ENCODE measurements at places on chromosomes 7 and 10. TPM values are rescaled to one million over a fixed set of nuclear protein-coding genes. Genes with fewer than 3 reads are reported as not detected.
A peak's percentile ranks its signal among the peaks of the same experiment; 100 is the strongest.

DNA sequence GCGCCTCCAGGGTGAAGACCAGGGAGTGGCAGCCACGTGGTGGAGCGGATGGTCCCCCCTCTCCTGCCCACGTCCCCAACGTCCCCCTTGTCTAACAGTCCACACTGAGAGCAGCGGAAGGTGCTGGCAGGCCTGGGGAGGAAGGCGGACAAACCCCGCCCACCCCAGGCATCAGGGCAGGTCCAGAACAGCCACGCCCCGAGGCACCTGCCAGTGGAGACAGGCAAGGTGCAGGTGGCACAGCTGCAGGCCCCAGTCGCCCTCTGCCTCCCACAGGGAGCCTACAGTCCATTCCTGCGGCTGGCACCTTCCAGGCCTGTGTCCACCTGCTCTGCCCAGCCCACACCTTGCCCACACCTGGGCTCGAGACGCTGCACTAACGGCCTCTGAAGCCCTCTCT lies 24.9 kb downstream of the CYP2W1 start:
- no peak overlapping the region for H3K4me3 ChIP-seq
- H3K4me1 ChIP-seq, result no peaks in the 10 kb centered on the region

DNA sequence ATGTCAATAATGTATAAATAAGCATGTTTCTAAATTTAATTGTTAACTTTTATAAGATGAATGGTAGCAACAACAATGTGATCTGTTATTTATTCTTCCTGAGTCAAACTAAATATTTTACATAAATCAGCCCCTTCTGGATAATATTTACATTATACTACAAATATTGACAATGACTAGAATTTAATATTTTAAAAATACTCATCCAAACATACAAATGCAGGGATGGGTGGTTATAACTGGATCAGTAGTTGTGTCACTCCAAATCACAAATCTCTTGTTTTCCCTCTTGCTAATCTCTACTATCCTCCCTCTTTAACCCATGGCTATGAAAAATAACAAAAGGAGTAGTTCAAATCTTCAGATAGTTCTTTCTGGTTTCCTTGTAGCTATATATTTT lies 407.0 kb downstream of the HTR7 start:
- H3K36me3 ChIP-seq, result peaks cover 3% of the 10 kb centered on the region
- no peaks in the 10 kb centered on the region for H3K27me3 ChIP-seq
- DNase-seq, result no peak

DNA sequence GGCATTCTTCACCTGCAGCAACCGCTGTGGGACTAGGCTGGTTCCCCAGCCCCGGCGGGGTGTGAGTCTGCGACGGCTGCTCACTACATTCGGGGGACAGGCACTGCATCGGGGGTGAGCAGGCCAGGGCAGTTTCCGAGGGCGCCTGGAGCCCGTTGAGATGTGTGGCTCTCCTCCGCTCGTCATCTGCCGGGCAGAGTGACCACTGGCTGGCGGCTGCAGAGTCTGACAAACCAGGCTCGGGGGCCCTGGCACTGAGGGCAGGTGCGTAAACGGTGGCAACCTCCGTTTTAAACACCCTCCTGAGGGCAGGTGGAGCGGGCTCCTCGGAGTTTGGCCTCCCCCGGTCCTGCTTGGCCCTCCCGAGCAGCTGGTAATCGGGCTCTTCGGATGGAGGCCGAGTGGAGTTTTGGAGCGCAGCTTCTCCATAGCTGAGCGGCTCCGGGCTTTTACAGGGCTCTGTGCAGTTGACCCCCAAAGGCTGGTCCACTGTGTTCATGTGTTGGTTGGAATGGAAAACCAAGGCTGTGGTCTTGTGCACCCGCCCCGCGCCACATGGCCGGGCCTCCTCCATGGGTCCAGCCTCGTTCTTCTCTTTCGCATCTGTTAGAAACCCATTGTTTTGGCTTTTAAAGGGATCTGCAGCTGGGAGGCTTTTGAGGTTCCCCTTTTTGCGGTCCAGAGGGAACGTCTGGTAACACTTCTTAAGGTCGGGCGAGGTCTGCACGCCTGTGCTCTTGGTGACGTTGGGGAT lies 20.9 kb downstream of the INSYN2A start:
- DNase-seq, result no peak
- peaks cover 6% of the 10 kb centered on the region for H3K36me3 ChIP-seq
- no peak overlapping the region for H3K27ac ChIP-seq
- H3K27me3 ChIP-seq, result no peaks in the 10 kb centered on the region

DNA sequence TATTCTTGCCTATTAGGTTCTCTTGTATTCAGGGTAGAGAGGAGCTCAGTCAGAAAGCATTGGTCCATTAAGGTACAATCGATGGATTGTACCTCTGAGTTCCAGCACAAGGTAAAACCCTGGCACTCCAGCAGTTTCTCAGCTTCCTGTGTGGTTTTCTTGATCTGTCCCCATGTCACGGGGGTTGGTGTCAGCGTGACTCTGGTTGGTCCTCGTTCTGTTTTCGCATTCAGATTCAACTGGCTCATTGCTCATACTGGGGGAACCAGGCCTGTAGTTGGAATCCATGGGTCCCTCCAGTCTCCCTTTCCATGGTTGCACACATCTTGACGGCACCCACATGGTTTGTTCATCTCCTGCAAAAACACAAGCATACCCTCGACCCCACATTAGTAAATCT lies 32.7 kb upstream of the RASGEF1A start:
- H3K27ac ChIP-seq, result no peak overlapping the region
- no peak for DNase-seq
- peaks cover 72% of the 10 kb centered on the region for H3K27me3 ChIP-seq
- peaks cover 5% of the 10 kb centered on the region for H3K4me1 ChIP-seq
- no peak overlapping the region for H3K4me3 ChIP-seq
- no peaks in the 10 kb centered on the region for H3K36me3 ChIP-seq

MYL7 gene
- 12.5 TPM for total RNA-seq

- no peak for DNase-seq
- peaks cover 8% of the 10 kb centered on the region for H3K4me1 ChIP-seq
- no peaks in the 10 kb centered on the region for H3K27me3 ChIP-seq
- no peak overlapping the region for H3K27ac ChIP-seq
- H3K36me3 ChIP-seq, result no peaks in the 10 kb centered on the region
Measured at GRCh38 chr7:70668606-70669358, 463.2 kb upstream of the GALNT17 start.

GRCh38 chr10:42932116-42932515 lies 144.8 kb upstream of the RET start:
- H3K27me3 ChIP-seq, result peaks cover 96% of the 10 kb centered on the region
- no peak for DNase-seq
- no peak overlapping the region for H3K27ac ChIP-seq
- H3K4me1 ChIP-seq, result peaks cover 17% of the 10 kb centered on the region
- H3K4me3 ChIP-seq, result no peak overlapping the region

CNNM1 gene
- 0.31 TPM for total RNA-seq

MINDY4 gene
- 11.6 TPM for total RNA-seq

DNA sequence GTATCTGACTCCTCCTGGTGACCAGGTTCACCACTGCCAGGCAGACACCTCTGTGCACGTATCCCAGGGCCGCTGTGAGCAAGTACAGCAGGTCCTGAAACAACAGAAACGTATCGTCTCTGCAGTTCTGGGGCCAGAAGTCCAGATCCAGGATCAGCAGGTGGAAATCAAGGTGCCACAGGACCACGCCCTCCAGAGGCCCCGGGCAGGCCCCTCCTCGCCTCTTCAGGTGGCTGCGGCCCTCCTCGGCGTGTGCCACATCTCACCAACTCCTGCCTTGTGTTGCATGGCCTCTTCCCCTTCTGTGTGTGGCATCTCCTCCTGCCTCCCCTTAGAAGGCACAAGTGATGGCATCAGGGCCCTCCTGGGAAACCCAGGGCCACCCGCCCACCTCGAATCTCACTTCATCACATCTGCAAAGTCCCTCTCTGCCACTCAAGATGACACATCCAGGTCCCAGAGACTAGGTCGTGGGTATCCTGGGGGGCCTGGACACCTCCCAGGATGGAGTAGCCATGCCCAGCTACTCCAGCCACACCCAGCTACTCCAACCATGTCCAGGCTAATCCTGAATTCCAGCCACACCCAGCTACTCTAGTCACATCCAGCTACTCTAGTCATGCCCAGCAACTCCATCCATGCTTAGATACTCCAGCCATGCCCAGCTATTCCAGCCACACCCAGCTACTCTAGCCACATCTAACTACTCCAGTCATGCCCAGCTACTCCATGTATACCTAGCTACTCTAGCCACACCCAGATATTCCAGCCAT lies 52.6 kb upstream of the DNAAF5 start:
- no peaks in the 10 kb centered on the region for H3K27me3 ChIP-seq
- H3K36me3 ChIP-seq, result peaks cover 39% of the 10 kb centered on the region
- no peak for DNase-seq
- H3K4me3 ChIP-seq, result no peak overlapping the region

DNA sequence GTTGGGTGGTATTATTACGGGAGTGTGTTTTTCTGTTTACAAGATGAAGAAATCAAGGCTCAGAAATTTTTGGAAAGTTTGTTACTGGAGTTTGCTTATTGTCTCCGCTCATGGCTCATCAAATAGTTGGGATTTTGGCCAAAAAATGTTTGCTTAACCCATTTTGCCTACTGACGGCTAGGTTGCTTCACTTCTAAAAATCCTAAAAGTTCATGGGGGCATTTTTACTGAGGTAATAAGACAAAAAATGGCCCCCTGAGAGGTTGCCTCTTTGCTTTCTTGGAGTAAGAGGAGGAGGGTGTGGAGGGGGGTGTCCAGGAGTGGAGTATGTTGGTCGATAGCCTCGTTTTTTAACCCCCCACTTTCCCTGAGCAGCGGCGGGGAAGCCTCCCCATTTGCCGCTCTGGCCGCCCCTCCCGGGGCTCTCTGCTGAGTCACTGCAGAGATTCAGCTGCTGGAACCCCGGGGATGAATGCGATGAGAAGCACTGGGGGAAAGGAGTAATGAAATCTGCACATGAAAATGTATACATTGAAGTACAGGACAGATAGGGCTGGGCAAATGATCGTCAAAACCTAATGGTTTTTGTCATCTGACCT lies 1.5 kb downstream of the MEST start:
- H3K4me1 ChIP-seq, result peaks cover 59% of the 10 kb centered on the region
- no peaks in the 10 kb centered on the region for H3K27me3 ChIP-seq
- H3K36me3 ChIP-seq, result peaks cover 15% of the 10 kb centered on the region
- DNase-seq, result no peak
- peak overlapping the region; percentile 88 for H3K27ac ChIP-seq
- peak overlapping the region; percentile 82 for H3K4me3 ChIP-seq

AGAP9 gene
- total RNA-seq, result 24.0 TPM

EN2 gene
- not detected for total RNA-seq

DNA sequence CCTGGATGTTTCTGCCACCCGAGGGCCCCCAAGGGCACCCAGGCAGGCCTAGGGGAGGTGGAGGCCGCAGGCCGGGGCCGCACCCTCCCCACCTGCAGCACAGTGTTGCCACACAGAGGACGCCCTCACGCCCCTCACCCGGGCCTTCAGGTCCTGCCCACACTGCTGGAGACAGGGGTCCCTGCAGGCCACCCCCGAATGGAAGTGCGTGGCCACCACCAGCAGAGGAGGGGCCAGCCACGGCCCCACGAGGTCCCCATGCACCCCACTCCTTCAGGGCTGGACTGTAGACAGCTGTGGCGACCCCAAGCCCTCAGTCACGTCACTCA lies 35.4 kb downstream of the ADAP1 start:
- no peak overlapping the region for H3K4me3 ChIP-seq
- no peaks in the 10 kb centered on the region for H3K36me3 ChIP-seq
- peaks cover 20% of the 10 kb centered on the region for H3K4me1 ChIP-seq
- DNase-seq, result peak; percentile 34
- no peak overlapping the region for H3K27ac ChIP-seq
- no peaks in the 10 kb centered on the region for H3K27me3 ChIP-seq

DNA sequence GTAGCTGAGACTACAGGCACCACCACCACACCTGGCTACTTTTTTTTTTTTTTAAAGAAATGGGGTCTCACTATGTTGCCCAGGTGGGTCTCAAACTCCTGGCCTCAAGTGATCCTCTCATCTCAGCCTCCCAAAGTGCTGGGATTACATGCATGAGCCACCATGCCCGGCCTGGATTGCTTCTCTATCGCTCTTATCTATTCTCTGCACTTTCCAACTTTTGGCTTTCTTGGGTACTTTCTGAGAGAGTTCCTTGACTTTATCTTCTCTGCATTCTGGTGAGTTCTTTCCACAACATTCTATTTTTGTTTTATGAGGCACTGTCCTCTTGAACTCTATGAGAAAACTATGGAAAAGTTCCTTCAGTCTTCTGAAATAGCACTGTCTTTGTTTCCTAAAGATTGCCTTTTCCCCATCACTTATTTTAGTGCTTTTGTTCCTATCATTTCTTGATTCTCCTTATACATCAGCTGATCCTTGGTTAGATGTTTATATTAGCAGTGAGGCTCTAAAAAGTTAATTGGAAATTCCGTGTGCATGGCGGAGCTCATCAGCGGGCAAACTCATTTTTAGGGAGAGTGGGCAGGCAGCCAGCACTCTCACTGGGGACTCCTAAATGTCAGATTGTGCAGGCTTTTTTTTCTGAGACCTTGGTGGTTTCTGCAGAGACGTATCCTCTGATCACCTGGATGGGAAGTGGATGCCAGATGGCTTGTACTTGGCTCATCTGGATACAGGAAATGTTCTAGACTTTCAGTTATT lies 43.9 kb downstream of the HIP1 start:
- no peak overlapping the region for H3K27ac ChIP-seq
- H3K4me3 ChIP-seq, result no peak overlapping the region
- H3K27me3 ChIP-seq, result no peaks in the 10 kb centered on the region

SLC29A3 gene
- 11.0 TPM for total RNA-seq

- H3K4me3 ChIP-seq, result no peak overlapping the region
- no peaks in the 10 kb centered on the region for H3K4me1 ChIP-seq
- peaks cover 53% of the 10 kb centered on the region for H3K27me3 ChIP-seq
- H3K27ac ChIP-seq, result no peak overlapping the region
- peak; percentile 73 for DNase-seq
- H3K36me3 ChIP-seq, result no peaks in the 10 kb centered on the region
Measured at GRCh38 chr10:112314822-112315474, 31.7 kb downstream of the TECTB start.

- no peak for DNase-seq
- H3K4me1 ChIP-seq, result no peaks in the 10 kb centered on the region
- no peak overlapping the region for H3K4me3 ChIP-seq
- no peak overlapping the region for H3K27ac ChIP-seq
Measured at GRCh38 chr10:26479766-26480492, 41.8 kb downstream of the APBB1IP start.

SLC13A1 gene
- total RNA-seq, result not detected

BTBD16 gene
- total RNA-seq, result not detected

GRCh38 chr7:151276666-151277590 lies 28.4 kb upstream of the SMARCD3 start:
- H3K4me1 ChIP-seq, result peaks cover 18% of the 10 kb centered on the region
- peak overlapping the region; percentile 65 for H3K4me3 ChIP-seq
- peak; percentile 54 for DNase-seq
- peaks cover 27% of the 10 kb centered on the region for H3K27me3 ChIP-seq
- H3K36me3 ChIP-seq, result no peaks in the 10 kb centered on the region
- no peak overlapping the region for H3K27ac ChIP-seq

GRCh38 chr7:17207220-17207619 lies 91.2 kb upstream of the AHR start:
- no peaks in the 10 kb centered on the region for H3K36me3 ChIP-seq
- H3K4me1 ChIP-seq, result peaks cover 4% of the 10 kb centered on the region
- no peaks in the 10 kb centered on the region for H3K27me3 ChIP-seq
- H3K27ac ChIP-seq, result no peak overlapping the region
- H3K4me3 ChIP-seq, result no peak overlapping the region
- DNase-seq, result no peak

Data from mesothelial cell of epicardium (in vitro differentiated cells).